ENCODE measurements at places on chromosomes 1 and 21. TPM values are rescaled to one million over a fixed set of nuclear protein-coding genes. Genes with fewer than 3 reads are reported as not detected.

DNA sequence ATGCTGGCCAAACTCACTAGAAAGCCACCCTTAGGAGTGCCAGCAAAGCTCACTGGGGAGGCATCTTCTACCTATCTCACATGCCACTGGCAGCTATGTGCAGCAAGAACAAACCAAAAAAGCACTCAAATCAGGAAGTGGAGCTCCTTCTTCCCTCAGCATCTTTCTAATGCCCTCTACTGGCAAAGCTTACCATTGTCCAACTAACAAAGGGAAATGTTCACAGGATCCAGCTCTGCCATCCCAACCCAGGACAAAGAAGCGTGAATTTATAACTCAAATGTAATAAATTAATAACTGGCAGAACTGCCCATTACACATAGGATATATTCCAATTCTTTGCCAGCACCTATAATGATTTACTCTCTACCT, 38.9 kb downstream of the LEPR start:
- no peak overlapping the region for H3K4me3 ChIP-seq
- H3K27me3 ChIP-seq, result no peaks in the 10 kb centered on the region

DNA sequence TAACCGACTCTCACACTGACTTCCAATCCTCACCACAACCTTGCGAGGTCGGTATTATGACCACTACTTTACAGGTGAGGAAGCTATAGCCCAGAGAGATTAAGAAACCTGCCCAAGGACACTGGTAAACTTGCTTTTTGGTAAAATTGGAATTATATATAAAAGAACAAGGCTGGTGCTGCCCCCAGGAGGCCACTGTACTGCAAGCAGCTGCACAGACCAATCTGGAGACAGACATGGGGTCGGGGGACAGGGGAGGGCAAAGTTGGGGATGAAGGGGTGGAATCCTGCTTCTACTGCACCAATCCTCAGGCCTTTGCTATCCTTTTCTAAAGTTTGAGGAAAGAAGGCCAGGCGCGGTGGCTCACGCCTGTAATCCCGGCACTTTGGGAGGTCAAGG, 280.8 kb downstream of the SPATA17 start:
- H3K4me3 ChIP-seq, result no peak overlapping the region
- H3K27me3 ChIP-seq, result peaks cover 10% of the 10 kb centered on the region
- no peaks in the 10 kb centered on the region for H3K36me3 ChIP-seq

- H3K27me3 ChIP-seq, result no peaks in the 10 kb centered on the region
- no peak for DNase-seq
- H3K27ac ChIP-seq, result no peak overlapping the region
Observed at GRCh38 chr1:101453844-101454243, 217.0 kb downstream of the S1PR1 start.

DNA sequence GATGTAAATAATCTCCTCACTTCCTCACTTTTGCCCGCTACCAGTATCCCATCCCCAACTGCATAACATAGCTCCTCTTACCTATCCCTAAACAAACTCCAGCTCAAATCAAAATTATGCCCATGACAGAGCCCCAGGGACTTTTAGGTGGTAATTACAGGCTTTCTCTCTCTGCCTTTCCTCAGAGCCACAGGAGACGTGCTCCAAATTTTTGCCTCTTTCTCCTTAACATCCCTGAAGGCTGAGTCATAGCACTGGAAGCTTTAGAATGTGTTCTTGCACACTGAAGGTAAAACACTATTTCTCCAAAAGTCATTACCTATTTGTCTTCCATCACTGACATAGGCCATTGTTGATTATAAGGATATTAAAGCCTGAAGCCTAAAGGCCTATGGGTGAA, 263.5 kb upstream of the PLD5 start:
- no peaks in the 10 kb centered on the region for H3K4me1 ChIP-seq
- H3K27ac ChIP-seq, result no peak overlapping the region
- H3K27me3 ChIP-seq, result no peaks in the 10 kb centered on the region
- H3K4me3 ChIP-seq, result no peak overlapping the region
- H3K36me3 ChIP-seq, result no peaks in the 10 kb centered on the region

CRYBG2 gene
- 3.8 TPM for total RNA-seq

MTF1 gene
- 23.3 TPM for total RNA-seq

MTR gene
- total RNA-seq, result 49.3 TPM

MTMR11 gene
- total RNA-seq, result 10.1 TPM
